Kidney (tissue), 22 donors: ENCODE measurements at places on chromosomes 1 and 21. TPM values are rescaled to one million over a fixed set of nuclear protein-coding genes. Genes with fewer than 3 reads are reported as not detected.

ORC1 gene
- 0.50 TPM for total RNA-seq

CHML gene
- total RNA-seq = 7.3 TPM

RRP1B gene
- 17.8 TPM for total RNA-seq

TCEANC2 gene
- total RNA-seq = 5.1 TPM

RHOC gene
- 270 TPM for total RNA-seq

NHLH1 gene
- 0.09 TPM for total RNA-seq

MMP23B gene
- 7.1 TPM for total RNA-seq

DNA sequence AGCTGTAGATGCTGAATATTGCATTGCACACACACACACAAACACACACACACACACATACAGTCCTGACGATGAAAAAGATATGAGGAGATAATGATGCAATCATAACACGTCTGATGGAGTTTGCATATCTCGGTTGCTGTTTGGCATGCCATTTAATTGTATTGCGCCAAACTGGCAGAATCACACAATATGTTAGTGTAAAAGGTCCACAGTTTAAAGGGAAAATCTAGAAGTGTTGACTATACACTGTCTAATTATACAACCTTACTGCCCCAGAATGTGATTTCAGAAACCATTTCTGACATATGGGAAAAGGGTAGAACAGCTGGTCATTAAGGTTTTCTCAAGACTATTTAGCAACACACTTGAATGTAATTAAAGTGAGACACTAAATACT is 123.7 kb upstream of the PROX1 start:
- DNase-seq = no peak

- DNase-seq = peak; percentile 74
Observed at GRCh38 chr1:226634166-226634588, 85.6 kb downstream of the STUM start.

DNA sequence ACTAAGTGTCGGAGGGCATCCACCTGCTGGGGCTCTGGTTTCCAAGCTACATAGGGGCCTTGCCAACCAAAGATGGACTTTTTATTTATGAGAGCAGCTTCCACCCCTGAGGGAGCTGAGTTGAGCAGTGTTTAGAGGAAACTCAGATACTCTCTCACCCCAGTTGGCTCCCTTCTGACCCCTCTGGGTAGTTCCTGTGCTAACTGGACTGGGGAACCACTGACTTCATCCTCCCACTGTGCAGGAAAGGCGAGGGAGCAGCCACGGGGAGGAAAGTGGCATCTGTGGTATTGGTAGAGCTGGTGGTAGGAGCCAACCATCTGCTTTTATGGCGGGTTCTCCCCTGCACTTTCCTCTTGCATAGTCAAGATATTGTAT is 70.4 kb downstream of the MPZL1 start:
- no peak for DNase-seq

- no peak for DNase-seq
Observed at GRCh38 chr1:204640578-204640977, 45.0 kb downstream of the LRRN2 start.

GRCh38 chr21:42361286-42361685 is 5.0 kb downstream of the TFF1 start:
- no peak for DNase-seq

DNA sequence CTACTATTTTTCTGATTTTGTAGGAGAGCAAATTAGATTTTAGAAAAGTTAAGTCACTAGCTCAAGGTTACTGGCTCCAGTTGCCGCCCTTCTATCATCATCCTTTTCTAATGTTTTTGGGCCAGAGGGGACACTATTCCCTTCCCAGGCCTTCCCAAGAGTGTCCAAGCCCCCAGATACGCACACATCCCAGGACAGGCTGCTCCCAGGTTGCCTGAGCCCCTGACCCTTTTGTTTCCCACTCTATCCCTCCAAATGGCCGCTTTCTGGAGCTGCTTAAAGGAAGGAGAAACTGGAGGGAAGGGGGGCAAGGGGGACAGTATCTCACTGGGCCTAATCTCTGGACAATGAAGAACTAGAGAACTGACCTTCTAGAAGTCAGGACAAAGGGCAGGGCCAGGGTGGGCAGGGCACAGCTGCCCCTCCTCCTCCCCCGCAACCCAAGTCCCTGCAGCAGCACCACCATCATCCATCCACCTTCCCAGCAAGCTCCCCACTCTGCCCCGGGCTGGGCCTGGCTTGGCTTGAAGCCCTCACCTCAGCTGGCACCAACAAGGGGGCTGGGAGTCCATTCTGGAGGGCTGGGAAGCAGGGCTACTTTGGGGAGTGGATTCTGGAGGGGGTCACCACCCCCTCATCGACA is 1.1 kb upstream of the MAP7D1 start:
- DNase-seq = peak; percentile 36

DNA sequence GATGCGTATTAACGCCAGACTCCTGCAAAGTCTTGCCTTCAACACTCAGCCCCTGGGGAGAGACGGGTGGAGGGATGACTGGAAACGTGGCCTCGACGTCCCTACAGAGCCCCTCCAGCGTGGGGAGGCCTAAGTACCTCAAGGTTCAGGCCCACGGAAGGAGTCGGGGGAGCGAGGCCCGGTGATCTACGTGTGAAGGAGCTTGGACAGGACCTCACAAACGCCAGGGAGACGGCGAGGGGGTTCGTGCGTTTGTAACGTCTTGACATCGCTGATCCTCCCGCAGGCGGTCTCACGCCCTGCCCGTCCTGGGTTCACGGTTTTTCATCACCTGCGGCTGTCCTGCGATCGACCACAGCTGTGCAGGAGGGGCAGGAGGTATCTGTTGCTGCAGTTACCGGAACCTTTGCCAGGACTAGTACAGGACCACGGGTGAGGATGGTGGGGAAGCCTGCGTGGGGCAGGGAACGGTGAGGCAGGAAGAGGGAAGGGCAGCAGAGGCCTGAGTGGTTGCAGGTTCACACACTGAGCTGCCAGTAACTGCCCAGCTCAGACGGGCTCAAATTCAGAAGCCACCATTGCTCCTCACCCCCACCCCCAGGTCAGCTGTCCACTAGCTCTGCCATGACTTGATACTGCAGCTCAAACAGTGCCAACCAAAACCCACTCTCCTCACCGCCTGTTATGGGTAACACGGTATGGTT is 889 bp upstream of the CCNL2 start:
- DNase-seq = no peak

GRCh38 chr1:167973832-167974231 is 37.0 kb upstream of the MPC2 start:
- DNase-seq = no peak

GRCh38 chr1:66274634-66275033 is 259.3 kb upstream of the SGIP1 start:
- DNase-seq = no peak

DNA sequence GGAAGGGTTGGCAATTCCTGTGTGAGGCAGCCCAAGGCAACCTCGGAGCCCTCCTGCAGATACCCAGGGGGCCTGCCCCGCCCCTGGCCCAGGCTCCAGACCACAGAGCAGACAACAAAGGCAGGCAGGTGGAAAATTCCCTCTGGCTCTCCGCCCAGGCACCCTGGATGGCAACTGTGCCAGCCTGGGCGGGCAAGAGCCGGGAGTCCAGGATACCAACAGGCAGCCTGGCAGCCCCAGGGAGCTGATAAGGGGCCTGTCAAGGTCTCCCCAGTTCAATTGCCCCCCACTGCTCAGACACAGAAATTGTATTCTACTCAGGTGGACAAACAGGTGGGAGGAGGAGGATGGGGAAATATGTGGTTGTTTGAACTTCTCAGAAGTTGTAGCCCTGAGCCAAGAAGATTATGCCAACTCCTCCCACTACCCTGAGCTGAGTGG is 15.4 kb upstream of the GPR37L1 start:
- no peak for DNase-seq

GRCh38 chr1:189524501-189524900 is 953.2 kb downstream of the BRINP3 start:
- DNase-seq = no peak

- DNase-seq = no peak
Observed at GRCh38 chr1:65011983-65012382, 45.6 kb upstream of the JAK1 start.
